ENCODE measurements at places on chromosomes 3 and 15.
A peak's percentile ranks its signal among the peaks of the same experiment; 100 is the strongest.

DNA sequence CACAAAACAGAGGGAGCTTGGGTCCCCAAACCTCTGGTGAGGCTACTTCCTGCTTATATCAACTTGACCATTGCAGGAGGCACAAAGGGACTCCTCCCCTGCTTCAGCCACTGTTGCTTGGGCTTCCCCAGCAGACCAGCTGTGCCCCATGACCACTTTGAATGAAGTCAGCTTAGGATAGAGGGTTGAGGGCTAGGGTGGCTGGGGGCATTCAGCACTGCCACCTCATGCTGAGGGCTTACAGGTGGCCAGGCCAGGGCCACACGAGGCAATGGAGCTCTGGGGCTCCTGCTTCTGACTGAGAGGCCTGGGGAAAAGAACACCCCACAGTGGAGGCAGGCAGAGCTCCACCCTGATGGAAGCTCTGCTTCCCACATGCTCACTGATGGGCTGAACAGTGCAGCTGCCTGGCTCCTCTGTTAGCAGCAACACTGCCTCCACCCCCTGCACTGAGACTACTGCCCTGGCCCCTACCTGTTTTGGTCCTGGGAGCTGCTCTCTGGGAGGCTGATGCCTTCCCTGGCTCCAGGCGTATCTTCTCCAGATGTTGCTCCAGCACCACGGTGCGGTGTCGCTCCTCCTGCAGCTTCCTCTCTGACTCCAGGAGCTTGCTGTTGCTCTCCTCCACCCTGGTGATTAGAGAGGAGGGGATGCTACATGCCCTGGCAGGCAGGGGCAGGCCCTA is 10.2 kb upstream of the HHATL start:
- no peak for ATAC-seq

GRCh38 chr15:99603828-99604227 is 38.0 kb downstream of the MEF2A start:
- ATAC-seq, result no peak

- ATAC-seq, result peak; percentile 75
Measured at GRCh38 chr3:101861212-101861788, 12.0 kb downstream of the NFKBIZ start.

- peak; percentile 12 for ATAC-seq
Measured at GRCh38 chr15:44710236-44711095, 657 bp downstream of the PATL2 start.

GRCh38 chr3:31652296-31652695 is 119.6 kb downstream of the STT3B start:
- ATAC-seq, result no peak

Data from activated T-helper 17 cell treated with anti-CD3 and anti-CD28 coated beads, Interleukin-2, amount 50 U/mL, for 72 hours (primary cell).